Lower lobe of right lung (tissue), 2 donors: ENCODE measurements at places on chromosomes 6 and 20.

DNA sequence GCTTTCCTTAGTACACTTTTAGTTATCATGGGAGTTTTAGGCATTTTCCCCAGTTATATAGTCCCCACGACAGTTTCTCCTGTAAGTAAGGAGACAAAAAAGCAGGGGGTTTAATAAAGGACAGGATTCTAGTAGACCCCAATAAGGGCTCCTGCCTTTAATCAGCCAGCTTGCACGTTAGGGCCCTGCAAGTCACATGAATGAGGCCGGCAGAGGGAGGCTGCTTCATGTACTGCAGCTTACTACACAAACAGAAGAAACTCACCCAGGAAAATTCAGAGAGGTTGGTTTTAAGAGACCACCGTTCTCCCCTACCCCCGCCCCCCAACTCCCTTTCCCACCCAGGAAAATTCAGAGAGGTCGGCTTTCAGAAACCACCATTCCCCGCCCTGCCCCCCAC, 229.7 kb upstream of the MOCS1 start:
- no peak for DNase-seq

DNA sequence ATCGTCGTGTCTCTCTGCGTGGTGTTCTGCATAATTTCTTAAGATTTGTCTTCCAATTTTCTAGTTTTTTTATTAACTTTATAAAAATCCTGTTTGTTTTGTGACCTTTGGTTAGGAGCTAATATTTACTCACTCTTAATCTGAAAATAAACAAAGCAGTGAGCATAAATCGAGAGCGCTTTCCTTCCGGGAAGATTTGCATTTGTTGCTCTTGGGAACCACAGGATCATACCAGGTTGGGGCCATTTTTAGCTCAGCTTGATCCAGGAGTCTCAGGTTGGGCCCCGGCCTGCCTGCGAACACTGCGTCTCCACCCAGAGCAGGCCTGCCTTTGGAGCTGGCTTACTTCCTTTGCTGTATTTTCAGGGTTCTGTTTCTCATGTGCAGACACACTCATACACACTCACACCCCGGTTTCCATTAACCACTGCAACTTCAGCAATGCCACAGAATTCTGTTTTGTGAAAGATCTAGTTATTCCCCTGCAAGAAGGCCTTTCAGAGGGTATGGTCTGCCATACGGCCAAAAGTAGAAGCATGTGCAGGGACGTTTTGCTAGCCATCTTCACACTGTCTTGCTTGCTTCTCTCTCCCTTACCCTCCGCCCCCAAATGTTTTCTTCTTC, 17.3 kb downstream of the BPHL start:
- DNase-seq: no peak

DNA sequence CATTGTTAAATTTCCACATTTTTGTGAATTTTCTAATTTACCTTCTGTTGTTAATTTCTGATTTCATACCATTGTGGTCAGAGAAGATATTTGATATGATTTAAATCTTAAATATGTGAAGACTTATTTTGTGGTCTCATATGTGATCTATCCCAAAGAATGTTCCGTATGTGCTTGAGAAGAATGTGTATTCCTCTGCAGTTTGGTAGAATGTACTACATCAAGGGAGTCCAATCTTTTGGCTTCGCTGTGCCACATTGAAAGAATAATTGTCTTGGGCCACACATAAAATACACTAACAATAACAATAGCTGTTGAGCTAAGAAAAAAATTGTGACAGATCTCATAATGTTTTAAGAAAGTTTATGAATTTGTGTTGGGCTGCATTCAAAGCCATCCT, 176.2 kb upstream of the PRND start:
- DNase-seq: no peak

DNA sequence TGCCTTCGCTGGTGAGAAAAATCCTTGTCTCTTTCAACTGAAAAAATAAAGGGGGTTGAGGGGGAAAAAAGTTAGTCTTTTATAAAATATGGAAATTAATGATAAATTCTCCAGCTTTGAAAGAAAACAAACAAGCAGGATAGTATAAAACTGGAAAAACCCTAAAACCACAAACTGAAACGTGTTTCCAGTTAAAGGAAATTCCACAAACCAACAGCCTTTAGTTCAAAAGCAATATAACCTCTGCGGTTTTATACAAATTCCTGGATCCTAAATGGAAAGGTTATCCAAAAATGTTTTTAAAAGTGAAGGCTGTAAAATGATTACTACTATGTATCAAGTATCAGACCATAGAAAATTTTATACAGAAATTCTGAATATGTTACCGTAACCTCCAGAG, 55.6 kb downstream of the BMP5 start:
- no peak for DNase-seq

DNA sequence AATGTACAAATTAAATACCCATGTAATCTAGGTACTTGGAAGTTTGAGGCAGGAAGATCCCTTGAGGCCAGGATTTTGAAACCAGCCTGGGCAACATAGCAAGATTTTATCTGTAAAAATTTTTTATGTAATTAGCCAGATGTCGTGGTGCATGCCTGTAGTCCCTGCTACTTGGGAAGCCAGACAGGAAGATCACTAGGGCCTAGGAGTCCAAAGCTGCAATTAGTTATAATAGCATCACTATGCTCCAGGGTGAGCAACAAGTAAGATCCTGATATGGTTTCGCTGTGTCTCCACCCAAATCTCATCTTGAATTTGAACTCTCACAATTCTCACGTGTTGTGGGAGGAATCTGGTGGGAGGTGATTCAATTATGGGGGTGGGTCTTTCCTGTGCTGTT, 535.8 kb downstream of the TENT5A start:
- no peak for DNase-seq

DNA sequence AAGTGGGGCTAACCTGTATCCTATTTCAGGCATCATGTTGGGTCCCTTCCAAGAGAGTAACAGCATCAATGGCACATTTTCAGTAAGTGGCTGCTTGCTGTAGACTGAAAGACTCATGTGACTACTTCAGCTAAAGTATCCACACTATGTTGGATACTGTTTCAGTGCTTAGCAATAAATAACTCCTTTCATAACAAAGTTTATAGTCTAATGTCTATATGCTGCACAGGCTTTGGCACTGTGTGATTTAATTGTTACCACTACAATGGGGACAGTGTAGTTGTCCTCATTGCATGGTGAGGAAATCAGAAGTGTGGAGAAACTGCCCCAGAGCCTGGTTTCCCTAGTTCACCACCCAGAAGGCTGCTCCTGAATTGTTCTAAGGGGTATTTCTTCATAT, 318.0 kb upstream of the PTCHD4 start:
- no peak for DNase-seq

GRCh38 chr20:14445902-14446301, 108.5 kb upstream of the FLRT3 start:
- no peak for DNase-seq

DNA sequence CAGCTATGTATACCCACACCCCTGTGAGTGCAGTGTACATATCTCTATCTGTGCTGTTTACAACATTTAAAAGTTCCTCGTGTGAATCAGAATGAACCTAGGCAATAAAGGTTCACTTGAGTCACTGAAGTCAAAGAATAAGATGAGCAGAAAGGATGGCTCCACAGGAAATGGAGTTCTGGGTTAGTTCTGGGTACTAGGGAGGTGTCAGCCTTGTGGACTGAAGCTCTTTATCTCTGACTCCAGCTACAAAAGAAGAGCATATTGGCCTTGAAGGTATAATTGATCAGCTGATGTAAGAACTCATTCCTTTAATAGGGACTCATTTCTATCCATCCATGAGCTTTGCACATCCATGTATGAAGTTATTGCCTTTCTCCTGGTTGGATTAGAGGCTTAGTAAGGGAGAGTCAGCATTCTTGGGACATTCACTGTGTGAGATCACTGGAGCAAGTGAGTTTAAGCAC, 73.9 kb upstream of the BACH2 start:
- no peak for DNase-seq

DNA sequence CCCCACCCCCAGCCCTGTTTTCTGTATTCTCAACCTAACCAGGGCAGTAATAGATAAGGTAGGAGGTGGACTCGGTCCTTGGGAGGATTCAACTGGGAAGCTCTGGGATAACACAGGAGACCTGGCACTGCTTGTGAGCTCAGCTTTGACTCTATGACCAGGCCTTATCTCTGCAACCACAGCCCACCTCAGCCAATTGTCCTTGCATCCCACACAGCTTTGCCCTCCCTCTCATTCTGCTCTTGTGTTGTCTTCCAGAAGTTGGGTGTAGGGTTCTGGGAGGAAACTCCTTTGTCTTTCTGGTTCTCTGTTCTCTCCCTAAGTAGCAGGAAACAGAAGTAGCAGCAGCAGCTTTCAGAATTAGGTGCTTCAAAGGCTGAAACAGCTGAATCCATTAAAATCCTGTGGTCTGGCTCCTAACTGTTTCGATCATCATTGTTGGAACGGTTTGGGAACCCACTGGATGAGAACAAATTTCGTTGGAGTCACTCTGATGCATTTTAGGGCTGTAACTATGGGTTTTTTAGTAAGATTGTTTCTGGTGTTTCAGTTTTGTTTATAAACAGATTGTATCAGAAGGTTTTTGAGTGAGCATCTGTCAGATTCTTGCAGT, 32.4 kb upstream of the SNX9 start:
- no peak for DNase-seq

DNA sequence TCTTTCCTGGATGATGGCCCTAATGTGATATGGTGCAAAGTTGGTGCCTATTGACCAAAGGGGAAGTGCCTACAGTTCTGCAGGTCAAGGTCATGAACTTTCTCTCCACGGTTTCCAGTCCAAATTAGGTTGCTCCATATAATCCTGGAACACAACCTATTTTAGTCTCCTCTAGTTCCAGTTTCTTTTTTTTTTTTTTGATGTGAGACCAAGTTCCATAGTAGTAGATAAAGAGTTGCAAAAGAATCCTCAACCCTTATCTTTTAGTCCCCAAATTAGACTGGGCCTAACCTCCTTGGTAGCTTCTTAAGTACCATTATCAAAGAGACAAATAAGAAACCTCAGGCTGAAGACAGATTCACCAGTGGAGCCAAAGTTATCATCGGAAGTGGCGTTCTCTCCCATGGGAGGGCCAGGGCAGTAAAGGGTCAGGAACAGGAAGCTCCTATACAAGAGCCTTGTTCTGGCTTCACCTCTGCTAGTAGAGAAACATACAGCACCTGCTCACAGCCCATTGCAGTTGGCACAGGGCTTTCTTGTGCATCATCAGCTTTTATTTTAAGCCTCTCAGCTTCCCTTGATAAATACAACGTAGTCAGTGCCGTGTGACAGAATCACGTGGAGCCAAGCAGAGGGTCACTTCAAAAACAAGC, 132.2 kb upstream of the RREB1 start:
- no peak for DNase-seq

DNA sequence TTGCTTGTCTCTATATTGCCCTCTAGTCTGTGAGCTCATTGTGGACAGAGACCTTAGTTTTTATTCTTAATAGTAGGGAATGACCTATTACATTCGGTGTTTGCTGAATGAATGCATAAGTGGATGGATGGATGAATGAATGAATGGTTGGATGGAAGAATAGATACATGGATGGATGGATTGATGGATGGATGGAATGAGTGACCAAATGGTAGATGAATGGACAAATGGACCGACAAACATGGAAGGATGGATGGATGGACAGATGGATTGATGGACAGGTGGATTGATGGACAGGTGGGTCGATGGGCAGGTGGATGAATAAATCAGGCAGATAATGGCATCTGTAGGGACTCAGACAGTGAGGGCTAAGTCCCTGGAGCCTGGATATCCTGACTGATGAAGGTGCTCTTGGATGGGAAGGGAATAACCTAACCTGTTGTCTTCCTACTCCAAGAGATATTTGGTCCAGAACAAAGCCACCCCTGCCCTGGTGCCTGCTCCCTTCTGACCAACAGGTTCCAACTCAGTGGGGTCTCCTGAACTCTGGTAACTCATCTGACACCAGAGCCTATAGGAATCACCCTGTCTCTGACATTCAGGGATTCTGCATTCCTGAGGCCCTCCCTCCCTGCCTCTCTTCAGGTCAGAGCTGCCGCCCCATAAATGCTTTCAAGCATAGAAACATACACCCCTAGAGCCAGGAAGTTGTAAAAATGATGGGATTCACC, 9.6 kb upstream of the CCN5 start:
- DNase-seq: no peak

DNA sequence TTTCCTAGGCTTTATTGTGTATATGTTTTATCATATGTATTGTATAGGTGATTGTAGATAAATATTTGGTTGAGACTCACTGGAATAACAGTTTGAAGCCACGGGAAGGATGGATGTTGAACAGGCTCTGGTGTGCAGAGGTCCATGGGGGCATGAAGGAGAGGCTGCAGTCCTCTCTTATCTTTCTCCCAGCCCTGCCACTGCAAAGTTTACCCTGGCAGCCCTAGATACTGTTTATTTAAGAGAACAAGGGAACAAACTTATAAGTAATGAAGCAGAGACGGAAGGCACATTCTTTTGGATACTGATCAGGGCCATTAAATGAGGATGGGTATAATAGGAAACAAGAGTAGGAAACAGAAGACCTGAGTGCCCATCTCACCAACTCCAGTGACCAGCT, 103.6 kb upstream of the SCGN start:
- no peak for DNase-seq

- no peak for DNase-seq
Observed at GRCh38 chr6:11514672-11515071, 22.9 kb upstream of the TMEM170B start.

DNA sequence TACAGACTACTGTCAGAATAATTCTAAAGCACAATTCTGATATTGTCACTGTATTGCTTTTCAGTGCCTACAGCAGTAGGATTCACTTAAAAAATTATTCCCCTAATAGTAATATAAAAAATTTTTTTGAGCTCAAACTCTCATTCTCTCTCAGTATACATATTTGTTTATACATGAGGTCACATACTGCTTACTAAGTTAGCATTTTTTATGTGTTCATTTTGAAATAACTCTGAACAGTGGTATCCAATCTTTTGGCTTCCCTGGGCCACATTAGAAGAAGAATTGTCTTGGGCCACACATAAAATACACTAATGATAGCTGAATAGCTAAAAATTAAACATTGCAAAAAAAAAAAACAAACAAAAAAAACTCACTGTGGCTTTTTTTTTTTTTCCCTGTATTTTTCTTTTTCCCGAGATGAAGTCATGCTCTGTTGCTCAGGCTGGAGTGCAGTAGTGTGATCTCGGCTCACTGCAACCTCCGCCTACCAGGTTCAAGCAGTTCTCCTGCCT, 38.6 kb downstream of the ASXL1 start:
- DNase-seq: no peak

DNA sequence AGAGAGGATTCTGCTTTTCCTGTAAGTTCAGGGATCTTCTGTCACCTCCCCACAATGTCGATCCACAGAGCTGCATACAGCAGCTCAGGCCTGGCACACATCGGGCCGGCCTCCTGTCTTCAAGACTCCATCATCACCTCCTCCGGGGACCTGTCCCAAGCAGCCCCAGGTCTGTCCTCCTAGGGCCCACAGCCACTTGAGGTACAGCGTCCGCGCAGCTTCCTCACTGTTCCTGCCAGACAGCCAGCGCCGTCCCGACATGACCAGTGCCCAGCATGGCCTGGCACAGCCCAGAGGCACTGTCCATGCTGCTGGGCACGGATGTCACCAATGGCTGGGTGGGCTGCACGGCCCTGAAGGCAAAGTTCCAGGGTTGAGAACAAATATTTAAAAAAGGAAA, 101.6 kb downstream of the DLL1 start:
- DNase-seq: no peak

GRCh38 chr6:90973188-90973587, 386.3 kb upstream of the MAP3K7 start:
- DNase-seq: no peak
